ENCODE measurements at places on chromosomes 1 and 21. TPM values are rescaled to one million over a fixed set of nuclear protein-coding genes. Genes with fewer than 3 reads are reported as not detected.

Gene JAM2
- total RNA-seq = 18.8 TPM

Gene HSD11B1
- total RNA-seq = not detected

Gene CTSS
- 29.2 TPM for total RNA-seq

Gene NEXN
- 24.5 TPM for total RNA-seq

Gene RUNX3
- total RNA-seq = under 0.01 TPM

Gene NUF2
- total RNA-seq = 1.0 TPM

Gene TINAGL1
- total RNA-seq = 17.2 TPM

Gene TPTE
- not detected for total RNA-seq

Gene SPRR2A
- total RNA-seq = not detected

Gene XCL1
- total RNA-seq = not detected

Gene C1orf94
- not detected for total RNA-seq

Gene RRAGC
- total RNA-seq = 17.7 TPM

Gene SYT6
- total RNA-seq = under 0.01 TPM

Gene PCBP3
- total RNA-seq = not detected

Gene TNFAIP8L2
- 4.2 TPM for total RNA-seq

Gene SLC6A9
- total RNA-seq = 2.1 TPM
